Dermis blood vessel endothelial cell (primary cell): ENCODE measurements at places on chromosomes 11 and 22. TPM values are rescaled to one million over a fixed set of nuclear protein-coding genes. Genes with fewer than 3 reads are reported as not detected.

DNA sequence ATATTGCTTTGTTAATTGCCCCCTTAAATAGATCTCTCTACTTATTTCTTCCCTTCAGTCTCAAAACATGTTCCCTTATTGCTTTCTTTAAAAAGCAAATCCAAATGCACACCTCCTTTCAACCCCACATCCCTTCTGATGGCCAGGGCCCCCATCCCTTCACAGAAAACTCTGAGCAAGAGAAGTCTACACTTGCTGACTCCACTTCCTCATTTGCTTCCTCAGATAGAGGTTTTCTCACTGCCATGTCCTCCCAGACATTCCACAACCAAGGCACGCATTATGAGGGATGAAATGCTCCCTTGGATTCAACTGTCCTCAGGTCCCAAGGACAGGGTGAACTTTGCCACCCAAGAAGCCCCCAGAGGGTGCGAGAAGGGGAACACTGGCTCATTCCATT, 43.1 kb downstream of the CSNK2A3 start:
- no peak for DNase-seq

DNA sequence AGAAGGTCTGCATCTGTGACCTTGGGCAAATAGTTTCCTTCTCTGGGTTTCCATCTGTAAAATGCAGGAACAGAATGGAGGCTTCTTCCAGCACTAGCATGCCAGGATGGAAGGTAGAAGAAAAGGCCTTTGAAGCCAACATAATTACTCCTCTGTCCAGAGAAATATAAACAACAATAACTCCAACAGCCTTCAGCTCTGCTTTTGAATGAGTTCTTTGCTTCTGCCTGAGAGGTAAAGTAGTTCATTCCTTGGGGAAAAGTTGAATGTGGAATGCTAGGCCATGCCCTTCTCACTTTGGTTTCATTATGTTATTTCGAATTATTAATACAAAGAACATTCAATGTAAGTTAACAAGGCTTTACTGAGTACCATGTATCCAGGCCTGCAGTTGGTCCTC, 61.2 kb upstream of the BLID start:
- no peak for DNase-seq

DNA sequence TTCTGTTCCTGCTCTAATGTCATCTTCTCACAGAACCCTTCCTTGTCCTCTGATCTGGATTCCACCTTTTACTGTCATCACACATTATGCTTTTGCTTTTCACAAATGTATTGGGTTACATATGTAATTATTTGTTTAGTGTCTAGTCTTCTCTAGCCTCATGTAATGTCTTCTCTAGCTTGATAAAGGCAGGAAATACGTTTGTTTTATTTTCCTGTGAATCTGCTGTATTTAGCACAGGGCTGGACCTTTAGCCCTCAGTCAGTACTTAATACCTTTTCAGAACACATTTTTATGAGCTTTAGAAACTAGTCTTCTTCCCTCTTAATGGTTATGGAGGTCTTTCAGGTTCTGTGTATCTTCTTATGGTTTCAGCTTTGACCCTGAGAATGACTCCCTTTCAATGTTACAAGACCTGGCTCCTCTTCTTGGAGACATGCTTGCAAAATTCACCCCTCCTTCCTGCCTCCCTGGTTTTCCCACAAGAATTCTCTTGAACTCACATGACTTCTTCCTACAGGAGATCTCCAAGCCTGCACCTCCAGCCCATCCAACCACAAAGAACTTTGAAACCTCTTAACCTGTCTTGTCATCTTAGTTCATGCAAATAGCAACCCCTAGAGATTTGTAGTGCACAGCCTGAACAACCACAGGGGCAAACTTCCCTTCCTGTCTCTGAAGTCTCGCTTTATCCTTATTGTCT, 132.7 kb upstream of the DDI1 start:
- DNase-seq: peak; percentile 27

GRCh38 chr11:114876234-114876633, 197.9 kb downstream of the NXPE2 start:
- no peak for DNase-seq

DNA sequence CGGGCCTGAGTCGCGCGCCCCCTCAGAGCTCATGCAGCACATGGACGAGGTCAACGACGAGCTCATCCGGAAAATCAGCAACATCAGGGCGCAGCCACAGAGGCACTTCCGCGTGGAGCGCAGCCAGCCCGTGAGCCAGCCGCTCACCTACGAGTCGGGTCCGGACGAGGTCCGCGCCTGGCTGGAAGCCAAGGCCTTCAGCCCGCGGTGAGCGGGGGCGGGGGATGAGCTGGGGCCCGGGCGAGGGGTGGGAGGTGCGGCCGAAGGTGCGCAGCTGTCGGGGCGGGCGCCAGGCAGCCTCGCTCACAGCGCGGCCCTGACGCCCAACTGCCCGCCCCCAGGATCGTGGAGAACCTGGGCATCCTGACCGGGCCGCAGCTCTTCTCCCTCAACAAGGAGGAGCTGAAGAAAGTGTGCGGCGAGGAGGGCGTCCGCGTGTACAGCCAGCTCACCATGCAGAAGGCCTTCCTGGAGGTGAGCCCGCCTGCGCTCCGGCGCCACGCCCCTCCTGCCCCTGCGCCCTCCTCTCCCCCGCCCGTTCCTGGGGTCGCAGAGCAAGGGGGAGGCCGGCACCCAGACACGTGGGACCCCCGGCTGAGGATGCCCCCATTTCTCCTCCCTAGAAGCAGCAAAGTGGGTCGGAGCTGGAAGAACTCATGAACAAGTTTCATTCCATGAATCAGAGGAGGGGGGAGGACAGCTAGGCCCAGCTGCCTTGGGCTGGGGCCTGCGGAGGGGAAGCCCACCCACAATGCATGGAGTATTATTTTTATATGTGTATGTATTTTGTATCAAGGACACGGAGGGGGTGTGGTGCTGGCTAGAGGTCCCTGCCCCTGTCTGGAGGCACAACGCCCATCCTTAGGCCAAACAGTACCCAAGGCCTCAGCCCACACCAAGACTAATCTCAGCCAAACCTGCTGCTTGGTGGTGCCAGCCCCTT, 20.5 kb downstream of the EPS8L2 start:
- peak; percentile 55 for DNase-seq

DNA sequence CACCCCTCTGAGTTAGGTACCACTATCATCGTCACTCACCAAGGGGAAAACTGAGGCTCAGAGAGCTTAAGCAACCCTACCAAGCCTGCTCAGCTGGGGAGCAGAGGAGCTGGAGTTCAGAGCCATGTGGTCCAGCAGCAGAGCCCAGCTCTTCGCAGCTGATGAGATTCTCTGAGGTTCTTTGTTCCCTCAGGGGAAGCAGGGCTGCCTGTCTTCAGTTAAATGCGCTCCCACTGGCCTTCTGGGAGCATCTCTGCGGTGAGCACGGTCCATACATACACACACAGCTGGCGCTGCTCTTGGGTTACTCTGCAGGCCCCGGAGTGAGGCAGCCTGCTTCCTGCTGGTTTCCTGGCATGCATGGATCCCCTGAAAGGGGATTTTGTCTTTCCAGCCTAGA, 5.2 kb upstream of the PTGDR2 start:
- peak; percentile 27 for DNase-seq

DNA sequence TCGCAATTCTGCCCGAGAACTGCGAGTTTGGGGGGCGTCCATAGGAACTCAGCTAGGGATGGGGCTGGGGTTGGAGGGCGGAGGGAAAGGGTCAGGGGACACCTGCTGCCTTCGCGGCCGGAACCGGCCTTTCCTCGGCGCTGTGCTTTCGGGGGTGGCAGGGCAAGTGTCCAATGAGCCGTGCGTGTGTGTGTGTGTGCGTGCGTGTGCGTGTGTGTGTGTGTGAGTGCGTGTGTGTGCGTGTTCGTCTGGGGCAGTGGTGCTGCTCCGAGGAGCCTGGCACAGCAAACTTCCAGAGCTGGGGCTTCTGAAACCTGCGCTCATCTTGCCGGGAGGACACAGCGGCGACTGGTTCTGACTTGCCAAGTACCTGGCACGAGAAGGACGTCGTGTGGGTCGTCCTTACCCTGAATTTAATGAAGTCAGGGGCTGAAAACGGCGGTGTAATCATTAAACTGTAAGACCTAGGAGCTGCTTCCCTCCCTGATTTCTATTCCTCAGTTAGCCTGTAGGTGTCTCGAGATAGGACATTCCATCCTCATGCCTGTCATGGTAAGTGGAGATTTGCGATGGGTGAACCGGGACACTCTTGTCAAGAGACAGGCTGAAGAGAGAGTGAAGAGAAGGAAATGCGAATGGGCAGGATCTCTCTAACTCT, 27.0 kb upstream of the AMOTL1 start:
- peak; percentile 77 for DNase-seq

GRCh38 chr11:125083312-125084056, 20.4 kb downstream of the SLC37A2 start:
- no peak for DNase-seq

DNA sequence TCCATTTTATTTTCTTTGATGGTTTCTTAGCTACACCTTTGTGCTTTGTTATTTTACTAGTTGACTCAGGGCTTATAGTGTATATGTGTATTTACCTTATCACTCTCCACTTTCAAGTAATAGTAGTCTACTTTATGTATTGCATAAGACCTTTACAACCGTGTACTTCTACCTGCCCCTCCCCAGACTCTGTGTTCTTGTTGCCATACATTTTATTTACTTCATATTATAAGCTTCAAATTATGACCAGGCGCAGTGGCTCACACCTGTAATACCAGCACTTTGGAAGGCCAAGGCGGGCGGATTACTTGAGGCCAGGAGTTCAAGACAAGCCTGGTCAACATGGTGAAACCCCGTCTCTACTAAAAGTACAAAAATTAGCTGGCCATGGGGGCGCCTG, 28.2 kb upstream of the CTSD start:
- no peak for DNase-seq

DNA sequence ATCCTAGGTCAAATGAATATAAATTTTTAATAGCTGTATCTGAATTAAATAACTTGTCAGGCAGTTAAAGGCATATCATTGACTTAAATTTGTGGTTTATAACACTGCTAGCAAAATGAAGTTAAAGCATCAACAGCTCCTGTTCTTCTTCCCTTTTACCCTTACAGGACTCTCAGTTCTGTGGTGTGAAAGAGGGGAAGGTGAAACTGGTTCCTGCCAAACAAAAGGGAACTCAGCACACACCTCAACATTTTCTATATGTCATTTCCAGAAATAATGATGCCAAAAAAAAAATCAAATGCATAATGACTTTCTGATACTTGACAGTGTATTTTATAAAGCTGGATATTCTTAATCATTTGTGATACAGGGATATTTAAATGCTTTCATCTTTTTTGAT, 21.2 kb downstream of the ARL14EP start:
- DNase-seq: no peak

GRCh38 chr22:42611051-42611450, 3.6 kb downstream of the POLDIP3 start:
- no peak for DNase-seq

GRCh38 chr11:70326833-70327232, 56.3 kb downstream of the PPFIA1 start:
- DNase-seq: no peak

GRCh38 chr11:96054870-96055705, 131.2 kb upstream of the MTMR2 start:
- DNase-seq: peak; percentile 67

GRCh38 chr11:112315861-112316739, 55.4 kb upstream of the PLET1 start:
- no peak for DNase-seq

GRCh38 chr11:131471976-131472375, 101.6 kb downstream of the NTM start:
- no peak for DNase-seq

DNA sequence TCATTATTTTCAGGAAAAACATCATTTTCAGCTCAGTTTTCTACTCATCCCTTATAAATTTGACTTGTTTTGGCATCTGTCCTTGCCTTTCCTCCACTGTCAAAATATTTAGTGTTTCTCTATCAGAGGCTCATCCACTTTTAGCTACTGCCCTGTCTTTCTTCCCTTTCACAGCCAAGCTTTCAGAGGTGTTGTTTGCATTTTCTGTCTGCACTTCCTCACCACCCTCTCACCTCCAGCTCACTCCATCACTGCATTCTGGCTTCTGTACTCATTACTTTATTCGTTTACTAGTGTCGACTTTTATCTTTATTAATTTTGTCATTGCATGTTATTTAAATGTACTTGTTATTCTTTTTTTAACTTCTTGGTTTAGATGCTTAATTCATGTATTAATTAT, 26.7 kb upstream of the NNMT start:
- no peak for DNase-seq

- peak; percentile 8 for DNase-seq
Measured at GRCh38 chr22:23357053-23357452, 176.7 kb downstream of the BCR start.

- no peak for DNase-seq
Measured at GRCh38 chr22:33867118-33867866, 53.0 kb downstream of the LARGE1 start.

GRCh38 chr11:111555255-111555654, 14.7 kb downstream of the LAYN start:
- DNase-seq: no peak

GRCh38 chr22:48594016-48594756, 1233.5 kb downstream of the BRD1 start:
- no peak for DNase-seq

GRCh38 chr11:58805065-58805464, 39.4 kb downstream of the GLYATL2 start:
- DNase-seq: no peak

- DNase-seq: no peak
Measured at GRCh38 chr22:49034836-49035817, 792.5 kb downstream of the BRD1 start.

DNA sequence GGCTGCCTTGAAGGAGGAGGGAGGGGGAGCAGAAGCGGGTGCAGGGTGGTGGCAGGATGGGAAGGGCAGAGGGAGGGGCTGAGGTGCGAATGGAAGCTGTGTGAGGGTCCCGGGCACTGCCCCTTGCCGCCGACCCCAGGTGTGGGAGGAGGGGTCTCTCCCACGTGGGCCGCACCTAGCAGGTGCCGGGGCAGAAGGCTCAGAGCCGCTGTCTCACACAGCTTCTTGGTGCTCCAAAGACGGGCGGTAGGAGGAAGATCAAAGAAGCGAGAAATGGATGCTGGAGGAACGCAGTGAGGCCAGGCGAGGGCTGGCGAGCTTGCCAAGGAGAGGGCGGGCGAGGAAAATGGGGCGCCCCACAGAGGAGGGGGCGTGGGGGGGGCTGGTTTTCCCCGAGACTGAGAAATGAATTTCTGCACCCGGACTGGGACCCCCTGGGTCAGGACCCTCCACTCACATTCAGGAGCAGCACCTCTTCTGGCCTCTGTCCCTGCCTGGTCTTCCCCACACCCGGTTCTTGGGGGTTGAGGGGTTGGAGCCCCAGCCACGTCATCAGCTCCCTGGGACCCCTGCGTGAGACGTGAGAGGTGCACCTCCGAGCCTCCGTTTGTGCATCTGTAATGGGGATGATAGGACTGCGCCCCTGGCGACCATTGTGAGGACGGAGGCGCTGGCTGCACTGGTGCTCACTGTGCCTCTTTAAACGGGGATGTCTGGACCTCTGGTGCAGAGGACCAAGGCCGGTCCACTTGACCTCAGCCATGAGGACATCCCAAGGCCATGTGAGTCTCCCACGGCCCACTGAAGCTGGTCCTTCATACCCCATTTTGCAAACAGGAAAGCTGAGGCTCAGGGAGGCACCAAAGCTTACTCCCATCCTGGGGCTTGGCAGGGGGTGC, 16.8 kb downstream of the LSP1 start:
- DNase-seq: no peak

NNMT gene
- total RNA-seq: 182 and 330 TPM in 2 replicates

ACTN3 gene
- total RNA-seq: under 0.01 and 0.14 TPM in 2 replicates

GLYAT gene
- total RNA-seq: under 0.01 TPM in 1 of 2 replicates, not detected in the other

C11orf91 gene
- not detected in 2 replicates for total RNA-seq

SLC5A12 gene
- not detected in 2 replicates for total RNA-seq

ARVCF gene
- 123 and 288 TPM in 2 replicates for total RNA-seq

MSANTD2 gene
- total RNA-seq: 7.8 and 11.9 TPM in 2 replicates

CBLIF gene
- not detected in 2 replicates for total RNA-seq

EMSY gene
- total RNA-seq: 9.6 and 21.4 TPM in 2 replicates

TCN2 gene
- 63.1 and 101 TPM in 2 replicates for total RNA-seq
